GM13976 (cell line): ENCODE measurements at places on chromosomes 4 and X.
A peak's percentile ranks its signal among the peaks of the same experiment; 100 is the strongest.

- no peak for DNase-seq
These were observed 58.6 kb downstream of the AREG start for GRCh38 chr4:74503580-74503979.

DNA sequence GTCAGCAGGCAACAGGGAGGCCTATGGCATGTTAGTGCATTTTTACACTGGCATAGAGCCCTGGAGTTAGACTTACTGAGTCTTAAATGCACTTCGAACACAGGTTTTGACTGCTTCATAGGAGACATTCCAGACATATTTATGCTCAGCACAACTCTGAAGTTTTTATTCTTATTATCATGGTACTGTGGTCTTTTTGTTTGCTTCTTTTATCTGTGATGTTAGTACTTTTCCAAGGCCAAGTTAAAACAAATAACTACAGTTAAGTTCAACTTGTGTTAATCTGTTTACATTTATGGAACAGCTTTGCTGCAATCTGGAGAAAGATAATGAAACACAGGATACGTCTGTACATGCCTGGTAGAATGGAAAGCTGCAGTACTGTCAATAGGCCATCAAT lies 76.5 kb downstream of the COL4A5 start:
- no peak for DNase-seq

- no peak for DNase-seq
These were observed 308.8 kb upstream of the TECRL start for GRCh38 chr4:64718091-64718490.

DNA sequence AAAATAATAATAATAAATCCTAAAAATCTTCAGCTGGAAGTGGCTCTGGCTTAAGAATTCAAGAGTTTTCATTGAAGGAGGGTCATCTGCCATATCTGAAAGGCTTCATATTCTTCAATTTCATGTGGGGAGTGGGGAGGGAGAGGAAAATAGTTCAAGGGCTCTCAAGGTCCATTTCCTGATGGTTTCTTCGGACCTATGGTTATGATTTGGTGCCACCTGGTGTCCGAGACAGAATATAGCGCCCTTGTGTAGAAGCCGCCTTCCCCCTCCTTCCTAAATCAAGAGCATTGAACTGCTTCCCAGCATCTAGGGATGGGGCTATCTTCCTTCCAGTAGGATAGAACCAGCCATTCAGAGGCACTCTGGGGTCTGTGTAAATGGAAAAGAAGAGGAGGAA lies 34.3 kb downstream of the NLGN3 start:
- DNase-seq: peak; percentile 49

- peak; percentile 52 for DNase-seq
These were observed 12.5 kb upstream of the ART3 start for GRCh38 chr4:76061982-76062381.

DNA sequence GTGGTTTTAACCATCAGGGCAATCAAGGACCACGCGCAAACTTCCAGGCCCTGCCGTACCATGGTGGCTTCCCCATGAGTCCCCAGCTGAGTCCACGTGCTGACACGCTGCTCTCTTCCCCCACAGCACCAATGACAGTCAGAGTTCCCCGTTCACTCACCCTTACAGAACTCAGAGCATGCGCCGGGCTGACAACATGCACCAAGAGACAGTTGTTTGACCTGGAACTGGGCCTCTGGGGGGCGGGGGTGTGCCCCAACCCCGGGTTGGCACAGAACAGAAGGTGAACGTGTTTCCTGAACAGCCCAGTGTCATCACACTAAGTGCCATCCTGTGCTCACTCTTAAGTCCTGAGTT lies 29.4 kb downstream of the IRF2 start:
- DNase-seq: peak; percentile 78

- no peak for DNase-seq
These were observed 11.4 kb upstream of the TAPT1 start for GRCh38 chr4:16237715-16238114.

DNA sequence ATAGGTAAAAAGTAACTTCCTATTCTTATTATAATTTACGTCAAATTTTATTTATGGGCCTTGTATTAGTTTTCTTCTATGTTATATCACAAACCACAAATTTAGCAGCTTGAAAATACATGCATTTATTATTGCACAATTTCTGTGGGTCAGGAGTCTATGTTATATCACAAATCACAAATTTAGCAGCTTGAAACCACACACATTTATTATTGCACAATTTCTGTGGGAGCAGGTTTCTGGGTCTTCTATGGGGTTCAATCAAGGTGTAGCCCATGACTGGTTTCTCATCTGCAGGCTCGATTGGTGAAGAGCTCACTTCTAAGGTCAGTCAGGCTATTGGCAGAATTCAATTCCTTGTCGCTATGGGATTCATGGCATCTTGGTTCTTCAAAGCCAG lies 332.7 kb upstream of the HAND2 start:
- DNase-seq: no peak

DNA sequence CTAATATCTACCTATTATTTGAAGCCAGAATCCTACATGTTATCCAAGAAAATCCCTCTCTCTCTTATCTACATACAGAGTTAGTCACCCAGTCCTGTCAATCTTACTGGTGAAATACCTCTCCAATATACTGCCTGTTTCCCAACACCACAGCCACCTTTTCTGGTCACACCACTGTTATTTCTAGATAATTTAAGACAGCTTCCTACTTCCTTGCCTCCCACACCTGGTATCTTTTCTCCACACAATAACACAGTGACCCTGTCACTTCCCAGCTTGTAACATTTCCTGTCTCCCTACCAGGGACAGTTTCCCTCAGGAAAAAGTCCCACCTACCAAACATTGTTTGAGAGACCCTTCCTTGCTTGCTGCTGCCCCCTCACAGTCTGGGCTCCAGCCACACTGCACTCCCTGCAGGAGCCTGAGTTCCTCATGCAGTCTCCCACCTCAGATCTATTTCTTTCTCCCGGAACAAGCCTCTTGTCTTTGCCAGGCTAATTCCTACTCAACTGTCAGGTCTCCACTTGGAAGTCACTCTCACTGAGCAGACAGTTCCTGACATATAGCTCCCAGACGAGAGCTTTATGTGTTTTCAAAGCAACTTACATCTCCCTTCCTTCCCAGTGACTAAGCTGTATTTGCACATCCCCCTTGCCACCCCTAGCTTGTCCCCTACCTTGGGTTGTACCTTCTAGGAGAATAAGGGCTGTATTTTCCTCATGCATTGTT lies 73.6 kb upstream of the QRFPR start:
- DNase-seq: no peak

- DNase-seq: peak; percentile 38
These were observed 178.4 kb upstream of the GPRIN3 start for GRCh38 chr4:89486042-89486441.

GRCh38 chr4:31114816-31115215 lies 394.6 kb downstream of the PCDH7 start:
- no peak for DNase-seq

GRCh38 chr4:4308800-4309441 lies 18.9 kb downstream of the ZBTB49 start:
- DNase-seq: no peak

DNA sequence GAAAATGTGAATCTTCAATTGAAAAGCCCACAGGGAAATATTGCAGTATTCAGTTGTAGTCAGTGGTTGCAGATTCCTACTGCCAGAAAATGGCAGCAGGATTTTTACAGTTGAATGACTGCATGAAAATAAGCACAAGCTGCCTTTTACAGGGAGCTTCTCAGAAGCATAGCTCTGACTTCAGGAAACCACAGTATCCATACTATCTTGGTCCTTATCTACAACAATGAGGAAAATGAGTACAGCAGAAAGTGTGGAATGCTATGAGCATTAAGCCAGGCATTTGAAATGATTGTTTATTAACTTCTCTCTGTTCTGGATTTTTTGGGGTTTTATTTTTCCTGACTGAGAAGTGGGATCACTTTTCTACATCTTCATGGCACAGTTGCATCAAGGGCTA lies 34.6 kb upstream of the PRRG1 start:
- no peak for DNase-seq

DNA sequence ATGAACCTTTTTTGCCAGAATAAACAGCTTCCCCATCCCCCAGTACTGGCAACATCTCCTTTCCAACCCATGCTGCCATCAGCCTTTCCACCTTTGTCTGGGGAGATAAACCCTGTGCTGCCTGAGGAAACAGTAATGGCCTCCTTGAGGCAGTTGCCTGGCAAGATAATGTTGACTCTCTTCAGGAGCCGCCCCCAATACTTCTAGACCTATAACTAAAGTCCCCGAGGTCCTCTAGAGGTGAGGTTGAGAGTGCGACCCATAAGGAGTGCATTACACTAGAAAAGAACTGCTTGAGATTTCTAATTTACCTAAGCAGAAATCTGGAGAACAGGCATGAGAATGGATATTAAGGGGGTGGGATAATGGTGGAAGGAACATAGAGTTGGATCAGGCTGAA lies 963.2 kb upstream of the PCDH7 start:
- DNase-seq: no peak

- DNase-seq: no peak
These were observed 63.1 kb downstream of the ANOS1 start for GRCh38 chrX:8668813-8669212.

- DNase-seq: peak; percentile 48
These were observed 810 bp downstream of the SPRY1 start for GRCh38 chr4:123397144-123398065.

DNA sequence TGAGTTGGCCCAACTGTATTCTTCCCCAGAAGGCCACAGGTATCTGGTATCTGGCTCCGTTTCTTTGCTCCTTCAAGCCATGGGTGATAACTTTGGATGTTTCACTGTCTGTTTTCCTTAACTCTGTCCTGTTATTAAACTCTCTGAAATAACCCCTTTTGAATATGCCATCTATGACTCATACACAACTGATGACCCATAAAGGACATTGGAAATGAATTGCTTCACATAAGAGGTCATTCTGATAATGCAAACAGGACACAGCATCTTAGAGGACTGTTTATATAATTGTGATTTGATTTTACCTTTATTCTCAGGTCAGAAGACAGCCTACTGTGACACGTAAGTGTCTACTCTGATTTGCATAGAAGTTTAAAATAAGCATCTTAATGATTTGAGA lies 227.7 kb downstream of the VEGFC start:
- DNase-seq: no peak

- no peak for DNase-seq
These were observed 74.1 kb downstream of the BANK1 start for GRCh38 chr4:101864660-101865059.

- no peak for DNase-seq
These were observed 75.9 kb downstream of the SLC9A7 start for GRCh38 chrX:46683048-46683447.

DNA sequence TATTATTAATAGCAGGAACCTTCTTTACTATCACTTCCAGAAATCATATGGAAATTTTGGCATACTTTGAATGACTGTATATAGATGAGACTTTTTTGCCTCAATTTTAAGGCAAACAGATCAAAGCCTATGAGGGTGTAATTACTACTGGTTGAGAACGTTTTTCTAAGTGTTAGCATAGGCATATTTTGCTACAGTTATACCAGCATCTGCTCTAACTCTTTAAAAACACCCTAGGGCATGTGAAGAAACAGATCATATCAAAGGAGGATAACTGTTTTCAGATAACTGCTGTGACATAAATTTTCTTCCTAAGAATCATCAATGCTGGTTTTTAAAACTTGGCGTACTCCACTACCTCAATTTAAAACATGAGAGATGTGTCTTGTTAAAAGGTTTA lies 1155.3 kb downstream of the FSTL5 start:
- DNase-seq: no peak

DNA sequence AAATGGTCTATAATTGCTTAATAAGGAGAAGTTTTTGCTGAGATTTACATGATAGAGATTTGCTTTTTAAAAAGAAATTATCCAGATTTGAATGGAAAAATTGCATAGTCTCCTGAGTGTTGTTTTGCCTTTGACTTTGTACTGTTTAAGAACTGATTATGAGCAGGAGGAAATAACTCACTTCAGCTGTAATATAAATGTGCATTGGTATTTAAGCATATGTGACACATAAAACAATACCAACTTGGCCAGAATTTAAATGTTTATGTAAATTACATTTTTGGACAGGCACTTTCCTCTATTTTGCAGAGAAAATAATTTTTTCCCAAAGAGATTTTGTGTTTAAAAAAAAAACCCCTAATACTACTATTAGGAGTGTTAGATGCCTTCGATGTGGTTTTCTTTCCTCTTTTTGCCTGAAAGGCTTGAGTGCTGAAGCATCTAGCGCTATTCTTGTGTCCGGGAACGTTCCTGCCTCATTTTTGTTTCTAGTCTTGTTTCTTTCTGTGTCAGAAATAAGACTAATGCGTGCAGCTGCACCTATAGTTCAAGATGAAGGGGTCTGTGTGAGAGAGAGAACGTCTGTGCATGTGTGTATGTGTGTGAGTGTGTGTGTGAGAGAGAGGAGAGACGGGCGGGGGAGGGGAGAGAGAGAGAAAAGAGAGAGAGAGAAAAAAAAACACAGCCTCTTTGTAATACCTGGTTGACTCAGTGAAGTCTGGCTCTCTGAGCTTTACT lies 60.8 kb downstream of the TBL1X start:
- DNase-seq: no peak

- DNase-seq: no peak
These were observed 56.2 kb downstream of the CDS1 start for GRCh38 chr4:84639145-84639544.

- no peak for DNase-seq
These were observed 160.4 kb downstream of the MAD2L1 start for GRCh38 chr4:119906277-119906676.

GRCh38 chrX:48883729-48884128 lies 13.8 kb downstream of the TIMM17B start:
- no peak for DNase-seq

GRCh38 chrX:84729809-84730208 lies 227.6 kb upstream of the HDX start:
- peak; percentile 23 for DNase-seq

- no peak for DNase-seq
These were observed 72.1 kb downstream of the HPGD start for GRCh38 chr4:174449944-174450785.

DNA sequence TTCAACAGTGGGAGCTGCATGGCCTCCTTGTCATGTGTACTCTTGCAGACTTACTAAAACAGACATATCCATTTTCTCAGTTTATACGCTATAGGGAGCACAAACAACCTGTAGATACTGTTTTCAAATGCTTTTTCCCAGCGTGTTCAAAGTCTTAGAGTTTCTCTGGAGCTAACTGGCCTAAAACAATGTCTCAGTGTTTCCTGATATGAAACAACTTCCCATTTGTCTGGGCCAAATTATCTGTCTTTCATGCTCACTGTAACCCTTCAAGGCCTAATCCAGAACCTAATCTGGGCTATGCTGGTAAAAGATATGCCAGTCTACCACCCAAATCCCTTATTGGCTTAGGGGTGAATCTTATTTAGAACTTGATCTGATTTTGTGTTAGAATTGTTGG lies 38.8 kb downstream of the RAB40A start:
- DNase-seq: no peak

- DNase-seq: no peak
These were observed 4.8 kb upstream of the FBXL5 start for GRCh38 chr4:15659768-15660570.

DNA sequence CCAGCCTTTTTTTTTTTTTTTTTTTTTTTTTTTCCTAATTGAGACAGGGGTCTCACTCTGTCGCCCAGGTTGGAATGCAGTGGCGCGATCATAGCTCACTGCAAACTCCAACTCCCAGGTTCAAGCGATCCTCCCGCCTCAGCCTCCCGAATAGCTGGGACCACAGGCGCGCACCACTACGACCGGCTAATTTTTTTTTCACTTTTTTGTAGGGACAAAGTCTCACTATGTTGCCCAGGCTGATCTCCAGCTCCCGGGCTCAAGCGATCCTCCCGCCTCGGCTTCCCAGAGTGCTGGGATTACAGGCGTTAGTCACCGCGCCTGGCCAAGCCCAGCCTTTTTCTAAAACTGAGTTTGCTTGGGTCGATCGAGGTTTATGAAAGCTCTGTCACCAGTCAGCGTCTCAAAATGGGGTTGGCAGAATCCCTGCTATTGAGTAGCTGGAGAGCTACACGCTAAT lies 1.3 kb upstream of the OTUD5 start:
- DNase-seq: no peak
